Pulmonary artery endothelial cell (primary cell): ENCODE measurements at places on chromosomes 7 and 10. TPM values are rescaled to one million over a fixed set of nuclear protein-coding genes. Genes with fewer than 3 reads are reported as not detected.

DNA sequence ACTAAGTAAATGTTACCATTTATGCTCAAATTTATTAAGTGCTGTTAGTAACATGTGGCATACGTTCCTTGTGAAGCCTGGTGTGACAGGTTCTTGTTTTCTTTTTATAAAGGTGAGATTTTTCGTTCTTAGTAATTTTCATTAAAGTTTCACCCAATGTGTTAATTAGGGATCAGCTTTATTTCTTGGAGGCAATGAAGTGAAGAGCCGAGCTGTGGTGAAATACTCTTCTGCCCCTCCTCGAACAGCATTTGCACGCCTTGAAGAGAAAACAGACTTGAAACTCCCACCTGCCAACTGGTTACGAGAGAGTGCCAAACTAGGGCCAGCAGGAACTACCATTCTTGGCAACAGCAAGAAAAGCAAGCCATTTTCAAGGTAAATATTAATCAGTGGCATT is 1.5 kb downstream of the EDRF1 start:
- no peak for DNase-seq

The AKR1C3 gene
- 91.7 and 145 TPM in 2 replicates for total RNA-seq

DNA sequence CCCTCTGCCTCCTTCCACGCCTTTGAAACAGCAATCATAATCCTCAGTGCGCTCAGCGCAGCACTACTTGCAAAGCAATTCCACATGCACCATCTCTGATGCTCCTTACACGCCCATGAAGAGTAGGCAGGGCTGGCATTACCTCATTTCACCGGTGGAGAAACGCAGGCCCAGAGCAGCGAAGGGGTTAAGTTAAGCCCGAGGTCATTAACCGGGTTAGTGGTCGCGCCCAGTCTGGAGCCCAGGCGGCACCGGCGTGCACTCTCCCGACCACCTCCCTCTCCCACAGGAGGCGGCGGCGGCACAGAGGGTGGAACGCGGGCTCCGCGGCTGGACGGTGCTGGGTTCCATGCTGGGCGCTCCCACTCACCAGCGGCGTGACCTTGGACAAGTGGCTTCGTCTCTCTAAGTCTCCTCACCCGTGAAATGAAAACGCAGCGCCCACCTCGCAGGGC is 515 bp downstream of the FASTK start:
- DNase-seq, result no peak

The ZCWPW1 gene
- total RNA-seq, result 0.42 and 0.53 TPM in 2 replicates

The SAMD9 gene
- 13.3 and 14.0 TPM in 2 replicates for total RNA-seq
